ENCODE measurements at places on chromosomes 12 and 14.

GRCh38 chr12:80815351-80815750, 98.6 kb downstream of the MYF5 start:
- DNase-seq, result no peak

DNA sequence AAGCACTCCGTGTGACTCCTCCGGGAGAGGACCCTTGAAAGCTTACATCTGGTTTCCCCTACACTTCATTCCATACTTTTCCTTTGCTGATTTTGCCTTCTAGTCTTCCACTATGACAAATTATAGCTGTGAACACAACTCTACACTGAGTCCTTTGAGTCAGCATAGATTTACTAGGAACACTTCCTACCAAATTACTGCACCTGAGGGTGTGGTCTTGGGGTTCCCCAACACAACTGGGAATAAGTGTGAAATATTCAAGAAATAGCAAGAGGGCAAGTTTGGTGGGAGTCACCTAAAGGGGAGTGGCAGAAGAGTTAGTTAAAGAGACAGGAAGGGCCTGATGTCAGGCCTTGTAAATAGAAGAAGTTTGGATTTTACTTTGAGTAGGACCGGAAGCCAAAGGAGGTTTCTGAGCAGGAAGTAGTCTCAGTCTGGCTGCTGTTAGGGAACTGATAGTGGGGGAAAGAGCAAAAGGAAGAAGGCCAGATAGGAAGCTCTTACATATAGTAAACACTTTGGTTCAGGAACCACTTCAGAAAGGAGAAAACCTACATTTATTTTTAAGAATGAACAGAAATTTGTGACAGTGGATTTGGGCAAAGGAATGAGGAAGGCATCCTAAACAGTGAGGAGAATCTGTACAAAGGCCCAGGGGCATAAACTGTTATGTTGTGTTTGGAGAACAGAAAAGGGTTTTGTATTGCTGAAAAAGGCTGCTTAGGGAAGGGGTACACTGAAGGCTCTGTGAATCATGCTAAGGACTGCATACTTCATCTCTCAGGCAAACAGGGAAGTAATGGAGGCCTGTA, 14.2 kb downstream of the SEL1L start:
- DNase-seq, result no peak

- DNase-seq, result no peak
These were observed 36.6 kb upstream of the PIK3C2G start for GRCh38 chr12:18224745-18225144.

GRCh38 chr12:44317651-44318126, 481.8 kb downstream of the TMEM117 start:
- no peak for DNase-seq

DNA sequence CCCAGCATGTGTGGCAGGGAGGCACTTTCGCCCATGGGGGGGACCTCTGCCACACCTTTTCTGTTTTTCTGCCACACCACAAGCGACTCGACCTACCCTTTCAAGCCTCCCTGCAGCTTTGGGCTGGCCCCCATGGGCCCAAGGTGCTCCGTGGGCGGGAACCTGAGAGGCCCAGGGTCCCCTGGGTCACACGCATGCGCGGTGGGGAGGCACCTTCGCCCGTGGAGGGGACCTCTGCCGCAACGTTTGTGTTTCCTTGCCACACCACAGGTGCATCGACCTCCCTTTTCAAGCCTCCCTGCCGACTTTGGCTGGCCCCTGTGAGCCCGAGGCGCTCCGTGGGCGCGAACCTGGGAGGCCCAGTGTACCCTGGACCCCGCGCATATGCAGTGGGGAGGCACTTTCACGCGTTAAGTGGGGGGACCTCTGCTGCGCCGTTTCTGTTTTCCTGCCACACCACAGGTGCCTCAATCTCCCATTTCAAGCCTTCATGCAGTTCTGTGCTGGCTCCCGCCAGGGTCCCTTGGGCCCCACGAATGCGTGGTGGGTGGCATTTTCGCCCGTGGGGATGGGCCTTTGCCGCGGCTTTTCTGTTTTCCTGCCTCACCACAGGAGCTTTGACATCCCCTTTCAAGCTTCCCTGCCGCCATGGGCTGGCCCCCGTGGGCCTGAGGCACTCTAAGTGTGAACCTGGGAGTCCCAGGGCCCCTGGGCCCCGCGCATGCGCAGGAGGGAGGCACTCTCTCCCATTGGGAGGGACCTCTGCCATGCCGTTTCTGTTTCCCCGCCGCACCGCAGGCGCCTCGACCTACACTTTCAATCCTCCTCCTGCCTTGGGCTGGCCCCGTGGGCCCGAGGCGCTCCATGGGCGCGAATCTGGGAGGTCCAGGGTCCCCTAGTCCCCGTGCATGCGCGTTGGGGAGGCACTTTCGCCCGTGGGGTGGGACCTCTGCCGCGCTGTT, 332.2 kb downstream of the ALG10 start:
- DNase-seq, result no peak

DNA sequence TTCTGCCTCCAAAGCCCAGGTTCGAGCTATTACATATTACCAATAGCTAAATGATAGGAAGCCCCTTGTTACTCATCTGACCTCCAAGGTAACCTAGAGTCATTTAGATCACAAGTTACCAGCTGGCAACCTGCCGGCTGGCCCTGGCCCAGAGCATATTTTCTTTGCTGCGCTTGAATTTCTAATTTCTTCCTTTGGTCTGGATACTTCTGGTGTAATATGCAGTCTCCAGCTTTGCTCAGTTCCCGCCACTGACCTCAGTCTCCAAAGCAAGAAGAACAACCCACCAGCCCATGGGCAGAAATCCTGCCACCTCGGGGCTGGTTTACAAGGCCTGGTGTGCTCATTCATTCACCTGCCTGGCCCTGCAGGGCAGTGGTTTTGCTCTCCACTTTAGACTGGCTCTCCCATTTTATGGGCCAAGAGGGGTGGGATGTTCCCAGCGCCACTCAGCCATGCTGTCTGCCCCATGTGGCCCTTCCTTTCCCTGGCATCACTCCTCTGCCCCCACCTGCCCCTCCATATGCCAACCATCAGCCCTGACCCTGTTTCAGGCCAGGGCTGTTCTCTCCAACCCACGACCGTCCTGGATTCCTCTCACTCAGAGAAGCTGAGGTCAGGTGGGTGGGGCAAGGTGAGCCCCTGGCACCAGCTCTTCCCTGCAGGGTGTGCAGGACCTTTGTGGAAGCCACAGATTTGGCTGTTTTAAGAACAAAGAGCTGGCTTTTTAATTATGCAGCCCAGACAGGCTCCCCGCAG, 76.0 kb downstream of the PRIMA1 start:
- no peak for DNase-seq
